Suppressor macrophage (primary cell): ENCODE measurements at places on chromosomes 13 and 19.

DNA sequence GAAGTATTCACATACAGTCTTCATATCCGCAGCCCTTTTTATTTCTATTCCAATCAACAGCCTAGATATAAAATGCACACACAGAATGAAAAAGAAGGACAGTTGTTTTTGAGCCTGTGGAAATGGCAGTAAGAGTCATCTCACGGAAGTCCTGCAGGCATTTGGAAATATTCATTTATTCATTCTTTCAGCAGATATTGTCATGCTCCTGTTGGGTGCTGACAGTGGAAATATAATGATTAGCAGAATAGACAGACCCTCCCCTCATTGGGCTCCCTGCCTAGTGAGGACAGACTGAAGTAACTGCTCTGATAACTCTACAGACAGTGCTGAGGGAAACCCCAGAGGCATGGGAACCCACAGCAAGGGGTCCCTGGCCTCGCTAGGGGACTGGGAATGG, 392.3 kb downstream of the FOXO1 start:
- DNase-seq: no peak

DNA sequence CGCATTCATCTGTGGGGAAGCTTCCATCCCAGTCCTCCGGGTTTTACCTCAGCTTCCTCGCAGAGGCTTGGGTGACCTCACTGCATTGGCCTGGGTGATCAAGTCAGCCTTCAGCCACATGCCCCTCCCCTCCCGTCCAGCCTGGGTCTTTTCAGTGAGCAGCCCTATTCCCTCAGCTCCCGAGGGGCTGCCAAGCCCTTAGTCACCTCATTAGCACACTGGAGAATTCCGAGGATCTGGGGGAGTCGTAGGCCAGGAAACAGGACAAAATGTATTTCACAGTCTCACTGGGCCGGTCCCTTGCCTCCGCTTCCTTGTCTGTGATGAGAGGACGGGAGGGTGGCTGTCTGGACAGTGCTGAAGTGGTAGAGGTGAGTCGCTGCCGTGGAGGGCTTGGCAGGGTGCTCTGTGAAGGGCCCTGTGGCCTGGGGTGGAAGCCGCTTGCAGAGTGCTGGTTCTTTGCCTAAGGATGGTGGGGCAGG, 19.9 kb downstream of the KDM4B start:
- DNase-seq: no peak

GRCh38 chr19:35414442-35414841, 33.6 kb upstream of the FFAR2 start:
- no peak for DNase-seq

DNA sequence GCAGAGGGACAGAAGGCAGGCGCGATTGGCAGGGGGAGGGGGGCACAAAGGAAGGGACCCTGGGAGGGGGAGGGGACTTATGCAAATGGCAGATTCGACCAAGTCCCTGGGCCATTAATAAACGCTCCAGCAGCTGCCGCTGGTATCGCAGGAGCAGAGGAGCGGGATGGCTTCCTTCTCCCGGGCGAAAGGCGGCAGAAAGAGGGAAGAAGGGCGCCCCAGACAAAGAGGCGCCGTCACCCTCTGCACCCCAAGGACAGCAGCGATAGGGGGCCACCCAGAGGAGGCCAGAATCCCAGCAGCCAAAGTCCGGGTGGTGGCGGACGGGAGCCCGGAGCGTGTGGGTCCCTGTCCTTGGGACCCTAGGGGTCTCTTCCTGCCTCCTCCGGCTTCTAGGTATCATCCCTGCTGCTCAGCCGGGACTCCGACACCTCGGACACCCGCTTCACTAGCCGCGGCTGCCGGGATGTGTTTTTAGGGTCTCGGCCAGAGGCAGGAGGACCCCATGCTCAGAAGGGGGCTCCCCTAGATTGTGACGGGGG, 1.9 kb downstream of the PTPRS start:
- no peak for DNase-seq

GRCh38 chr13:101881593-101881992, 429.1 kb downstream of the ITGBL1 start:
- no peak for DNase-seq

GRCh38 chr13:39930544-39931444, 275.3 kb downstream of the COG6 start:
- DNase-seq: no peak

DNA sequence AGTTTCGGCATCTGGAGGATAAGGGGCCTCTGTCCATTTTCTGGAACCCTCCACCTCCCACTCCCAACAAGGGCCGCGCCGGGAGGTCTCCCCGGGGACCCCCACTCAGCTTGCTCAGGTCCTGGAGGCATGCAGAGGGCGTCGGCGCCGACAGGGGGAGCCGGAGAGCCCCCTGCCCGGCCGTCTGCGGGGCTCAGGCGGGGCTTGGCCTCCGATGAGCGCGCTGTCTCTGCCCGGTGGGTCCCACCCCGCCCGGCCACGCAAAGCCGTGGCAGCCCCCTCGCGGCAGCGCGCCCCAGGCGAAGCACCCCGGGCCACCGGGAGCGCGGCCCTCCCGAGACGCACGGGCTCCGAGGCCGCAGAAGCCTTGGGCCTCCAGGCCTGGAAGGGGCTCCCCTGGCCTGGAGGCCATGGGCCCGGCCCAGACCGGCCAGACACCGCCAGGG, 149.7 kb upstream of the ZNF536 start:
- peak; percentile 45 for DNase-seq

- no peak for DNase-seq
Measured at GRCh38 chr19:38437917-38438316, 4.4 kb downstream of the RYR1 start.

DNA sequence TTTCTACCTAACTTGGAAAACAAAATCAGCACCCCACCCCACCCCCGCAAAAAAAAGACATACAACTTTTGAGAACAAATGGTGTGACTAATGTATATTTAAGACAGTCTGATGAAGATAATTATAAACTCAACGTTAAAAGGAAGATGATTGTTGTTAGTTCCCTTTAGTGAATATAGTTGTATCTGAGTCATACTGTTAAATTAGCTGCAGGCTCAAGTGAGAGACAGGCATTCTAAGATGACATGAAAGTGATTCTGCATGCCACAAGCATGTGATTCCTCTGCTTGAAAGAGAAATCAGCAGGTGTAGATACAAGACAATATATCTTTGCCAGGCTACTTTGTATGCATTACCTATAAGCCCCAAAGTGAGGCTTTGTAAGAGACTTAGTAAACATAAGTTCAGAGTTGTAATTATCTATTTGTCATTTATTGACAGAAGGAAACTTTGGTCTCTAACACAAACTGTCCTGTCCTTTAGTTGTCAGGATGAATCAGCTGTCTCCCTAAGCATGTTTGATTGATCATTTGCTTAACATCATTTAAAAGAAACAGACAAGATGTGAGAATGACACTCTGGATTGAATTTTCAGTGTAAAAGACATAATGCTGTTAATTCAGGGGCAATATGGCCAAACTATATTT, 319.4 kb upstream of the HTR2A start:
- peak; percentile 54 for DNase-seq

- no peak for DNase-seq
Measured at GRCh38 chr19:30441011-30441410, 68.8 kb downstream of the ZNF536 start.

GRCh38 chr19:46975925-46976782, 43.5 kb upstream of the NPAS1 start:
- peak; percentile 67 for DNase-seq

- DNase-seq: no peak
Measured at GRCh38 chr13:76830805-76831204, 55.4 kb downstream of the KCTD12 start.

DNA sequence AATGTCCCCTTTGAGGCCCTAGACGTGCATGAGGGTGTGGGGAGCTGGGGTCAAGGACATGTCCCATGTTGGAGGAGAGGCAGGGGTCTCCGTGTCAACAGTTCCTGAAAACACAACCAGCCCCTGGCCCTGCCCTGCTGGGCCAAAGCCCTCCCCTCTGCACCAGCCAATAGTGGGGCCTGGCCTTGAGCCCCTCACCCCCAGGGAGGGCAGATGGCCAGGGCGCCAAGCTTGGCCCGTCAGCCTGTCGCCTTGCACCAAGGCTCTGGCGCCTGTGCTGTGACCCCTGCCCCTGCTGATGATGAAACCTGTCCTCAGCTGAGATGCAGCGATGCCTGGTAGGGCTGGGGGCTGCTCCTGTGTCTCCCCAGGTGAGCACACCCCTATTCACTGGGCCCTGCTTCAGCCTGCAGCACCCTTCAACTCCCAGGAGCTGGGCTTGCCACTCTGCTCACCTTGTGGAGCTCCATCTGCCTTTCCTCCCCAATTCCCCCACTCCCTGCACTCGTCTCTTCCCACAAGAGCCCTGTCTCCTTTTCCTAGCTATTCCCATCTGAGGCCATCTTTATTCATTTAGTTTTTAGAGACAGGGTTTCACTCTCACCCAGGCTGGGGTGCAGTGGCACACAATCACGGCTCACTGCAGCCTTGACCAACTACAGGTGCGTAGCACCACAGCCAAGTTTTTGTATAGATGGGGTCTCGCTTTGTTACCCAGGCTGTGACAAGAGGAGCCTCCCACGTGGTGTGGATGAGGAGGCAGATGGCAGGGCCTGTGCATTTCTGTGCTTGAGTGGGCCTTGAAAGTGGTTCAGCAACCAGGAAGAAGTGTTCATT, 2.1 kb upstream of the HAMP start:
- DNase-seq: no peak

- peak; percentile 68 for DNase-seq
Measured at GRCh38 chr13:20431080-20431479, 94.6 kb downstream of the CRYL1 start.

DNA sequence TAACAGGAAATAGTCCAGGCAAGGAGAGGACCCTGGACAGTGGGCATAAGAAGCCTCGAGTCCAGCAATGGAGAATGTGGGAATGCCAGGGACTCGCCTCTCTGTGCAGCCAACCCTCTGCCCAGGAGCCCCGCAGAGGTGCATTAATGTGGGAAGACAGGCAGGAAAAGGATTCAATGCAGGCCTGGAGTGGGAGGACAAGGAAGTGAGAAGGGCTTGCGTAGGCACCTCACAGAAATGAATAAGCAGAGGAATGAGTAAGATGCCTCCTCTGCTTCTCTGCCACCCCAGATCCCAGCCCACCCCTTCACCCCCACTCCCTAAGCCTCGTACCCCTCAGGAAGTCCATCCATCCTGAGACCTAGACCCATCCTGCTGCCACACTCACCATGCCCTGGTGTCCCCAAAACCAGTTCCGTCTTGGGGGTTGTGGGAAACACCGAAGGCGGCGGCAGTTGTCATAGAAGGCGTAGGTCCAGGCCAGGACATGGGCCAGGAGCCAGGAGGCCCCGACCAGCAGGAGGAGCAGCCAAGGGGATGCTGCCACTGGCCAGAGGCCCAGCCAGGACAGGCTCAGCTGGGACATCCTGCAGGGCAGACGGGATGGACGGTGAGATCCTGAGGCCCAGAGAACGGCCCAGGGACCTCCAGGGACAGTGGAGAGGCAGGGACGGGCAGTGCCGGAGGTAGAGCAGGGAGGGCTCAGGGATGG, 692 bp downstream of the CYP4F2 start:
- peak; percentile 7 for DNase-seq

- no peak for DNase-seq
Measured at GRCh38 chr13:100899720-100900316, 225.2 kb upstream of the TMTC4 start.

DNA sequence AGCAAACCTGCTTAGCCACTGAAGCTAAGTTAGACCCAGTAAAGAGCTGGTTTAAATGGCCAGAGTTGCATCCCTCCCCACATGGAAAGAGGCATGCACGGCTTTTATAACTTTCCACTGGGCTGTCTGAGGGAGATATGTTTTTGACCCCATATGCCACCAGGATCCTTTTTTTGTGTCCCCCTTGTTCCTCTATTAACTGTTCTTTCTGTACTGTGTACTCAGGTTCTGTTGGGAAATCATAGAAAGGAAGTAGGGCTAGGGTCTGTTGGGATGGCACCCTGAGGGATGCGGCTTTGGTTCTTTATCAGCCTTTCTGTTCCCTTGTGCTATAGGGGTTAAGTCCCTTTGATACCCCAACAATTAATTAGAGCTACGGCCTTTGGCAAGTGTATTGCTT, 12.2 kb upstream of the TM9SF2 start:
- peak; percentile 24 for DNase-seq

- DNase-seq: peak; percentile 49
Measured at GRCh38 chr19:13619203-13619632, 112.9 kb upstream of the CACNA1A start.

DNA sequence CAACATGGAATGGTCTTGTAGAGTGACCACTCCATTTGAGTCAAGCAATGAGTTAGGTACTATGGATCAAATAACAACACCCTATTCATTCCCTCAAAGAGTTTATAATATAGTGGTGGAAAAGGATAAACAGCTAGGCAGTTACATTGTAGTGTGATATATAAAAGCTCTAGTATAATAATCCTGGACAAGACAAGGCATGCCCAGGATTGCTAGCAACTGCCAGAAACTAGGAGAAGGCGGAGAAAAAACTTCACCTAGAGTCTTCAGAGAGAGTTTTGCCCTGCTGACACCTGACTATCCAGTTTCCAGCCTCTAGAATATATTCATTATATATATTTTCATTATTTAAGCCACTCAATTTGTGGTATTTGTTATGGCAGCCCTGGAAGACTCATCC, 530.6 kb downstream of the KLF12 start:
- no peak for DNase-seq

DNA sequence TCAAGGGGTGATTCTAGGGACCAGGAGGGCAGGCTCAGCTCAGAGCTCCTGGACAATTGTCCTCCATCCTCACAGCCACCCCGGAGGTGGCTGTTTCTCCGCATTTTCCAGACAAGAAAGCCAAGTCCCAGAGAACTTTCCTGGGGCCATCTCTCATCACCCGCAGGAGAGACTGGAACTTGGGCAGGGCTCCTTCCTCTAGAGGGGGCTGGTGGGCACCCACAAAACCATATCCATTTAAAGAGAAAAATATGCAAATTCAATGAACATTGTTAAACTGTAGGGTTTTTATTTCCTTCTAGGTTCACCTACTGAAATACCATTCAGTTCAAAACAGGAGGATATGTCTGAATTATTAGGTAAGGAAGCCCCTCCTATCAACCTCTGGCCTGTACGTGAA, 16.6 kb downstream of the SPACA7 start:
- no peak for DNase-seq

DNA sequence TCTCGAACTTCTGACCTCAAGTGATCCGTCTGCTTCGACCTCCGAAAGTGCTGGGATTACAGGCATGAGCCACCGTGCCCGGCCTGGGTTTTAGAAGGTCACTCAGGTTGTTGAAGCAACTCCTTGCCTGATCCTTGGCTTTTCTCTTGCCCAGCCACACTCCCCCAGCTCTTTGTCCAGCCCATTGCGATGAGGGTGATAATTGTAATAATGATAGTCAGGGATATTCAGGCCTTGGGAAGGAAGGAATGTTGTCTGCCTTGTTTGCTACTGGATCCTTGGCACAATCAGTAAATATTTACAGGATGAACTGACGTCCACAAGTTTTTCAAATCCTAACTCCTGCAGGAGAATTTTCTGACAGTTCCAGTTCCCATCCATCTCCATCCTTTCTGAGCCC, 1.8 kb downstream of the THOP1 start:
- no peak for DNase-seq

GRCh38 chr19:14404312-14404711, 14.8 kb downstream of the DDX39A start:
- no peak for DNase-seq

- DNase-seq: no peak
Measured at GRCh38 chr19:43300876-43301765, 31.8 kb upstream of the PSG9 start.

- peak; percentile 21 for DNase-seq
Measured at GRCh38 chr13:35475212-35475959, 1.1 kb downstream of the MAB21L1 start.

GRCh38 chr13:59531571-59532091, 632.1 kb downstream of the DIAPH3 start:
- peak; percentile 57 for DNase-seq
